ENCODE measurements at places on chromosomes 2 and 18. TPM values are rescaled to one million over a fixed set of nuclear protein-coding genes. Genes with fewer than 3 reads are reported as not detected.
A peak's percentile ranks its signal among the peaks of the same experiment; 100 is the strongest.

Gene ALPP
- total RNA-seq: not detected

Gene SERPINB12
- total RNA-seq: not detected

Gene ZBTB7C
- total RNA-seq: 3.9 TPM

Gene SERPINB8
- total RNA-seq: 1.5 TPM

Gene RAB31
- total RNA-seq: 20.3 TPM

Gene IL36A
- not detected for total RNA-seq

Gene C2orf80
- 12.2 TPM for total RNA-seq

Gene C2orf66
- total RNA-seq: 1.8 TPM

Gene PLEK
- total RNA-seq: 2.7 TPM

DNA sequence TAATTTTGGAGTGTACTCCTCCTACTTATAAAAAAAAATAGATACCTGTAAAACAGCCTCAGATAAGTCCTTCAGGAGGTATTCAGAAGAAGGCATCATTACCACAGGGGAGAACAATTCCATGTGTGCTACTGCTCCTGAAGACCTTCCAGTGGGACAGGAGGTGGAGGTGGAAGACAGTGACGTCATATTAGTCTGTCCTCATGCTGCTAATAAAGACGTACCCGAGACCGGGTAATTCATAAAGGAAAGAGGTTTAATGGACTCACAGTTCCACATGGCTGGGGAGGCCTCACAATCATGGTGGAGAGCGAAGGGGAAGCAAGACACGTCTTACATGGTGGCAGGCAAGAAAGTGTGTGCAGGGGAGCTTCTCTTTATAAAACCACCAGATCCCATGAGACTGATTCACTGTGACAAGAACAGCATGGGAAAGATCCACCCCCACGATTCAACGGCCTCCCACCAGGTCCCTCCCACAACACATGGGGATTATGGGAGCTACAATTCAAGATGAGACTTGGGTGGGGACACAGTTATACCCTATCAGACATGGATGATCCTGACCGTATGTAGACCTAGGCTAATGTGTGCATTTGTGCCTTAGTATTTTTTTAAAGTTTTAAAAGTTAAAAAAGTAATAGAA lies 98.4 kb downstream of the NDUFA10 start:
- DNase-seq: no peak

GRCh38 chr2:233165895-233166661 lies 85.4 kb upstream of the ATG16L1 start:
- peak; percentile 21 for DNase-seq

GRCh38 chr2:216375286-216375685 lies 3.0 kb upstream of the MARCHF4 start:
- no peak for DNase-seq

DNA sequence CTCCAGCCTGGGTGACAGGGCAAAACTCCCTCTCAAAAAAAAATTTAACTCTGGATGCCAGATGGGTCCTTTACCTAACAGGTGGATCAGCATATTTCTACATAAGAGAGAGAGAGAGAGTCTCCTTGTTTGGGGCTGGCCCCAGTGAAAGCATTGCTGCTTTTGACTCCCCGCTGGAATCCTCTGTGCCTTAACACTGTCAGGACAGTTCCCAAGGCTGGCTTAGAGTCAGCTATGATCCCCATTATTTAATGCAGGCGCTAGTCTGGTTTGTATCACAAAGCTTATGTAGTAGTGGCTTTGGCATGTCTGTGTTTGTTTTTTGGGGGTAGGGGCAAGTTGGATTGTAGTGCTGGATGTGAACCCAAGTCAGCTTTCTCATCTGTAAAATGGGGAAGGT lies 9.4 kb downstream of the INPP4A start:
- no peak for DNase-seq

DNA sequence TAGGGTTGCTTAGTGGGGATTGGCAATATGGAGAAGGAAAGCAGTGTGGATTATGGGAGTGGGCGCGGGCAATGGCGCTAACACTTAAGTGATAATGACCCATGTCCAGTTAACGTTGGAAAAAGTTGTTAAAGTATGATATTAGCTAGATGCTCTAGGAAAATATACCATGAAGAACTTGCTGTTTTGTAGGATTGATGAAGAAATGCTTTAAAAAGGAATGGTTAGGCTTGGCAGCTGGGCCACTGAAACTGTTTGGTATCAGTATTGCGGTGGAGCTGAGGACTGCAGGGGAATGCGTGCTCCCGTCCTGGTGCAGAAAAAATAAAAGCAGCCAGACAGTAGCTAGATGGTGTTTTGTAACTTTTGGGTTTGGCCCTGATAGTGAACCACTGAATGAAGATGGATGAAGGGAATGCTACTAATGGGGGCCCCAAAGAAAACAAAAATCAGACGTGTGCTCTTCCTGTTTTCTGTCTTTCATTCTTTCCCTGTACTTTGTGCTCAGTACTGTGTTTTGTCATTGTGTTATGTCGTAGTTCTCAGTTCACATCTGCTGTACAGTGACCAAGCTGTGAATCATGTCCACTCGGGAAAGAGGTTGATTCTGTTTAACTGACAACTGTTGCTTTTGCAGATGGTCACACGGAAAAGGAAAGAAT lies 999 bp downstream of the INSIG2 start:
- DNase-seq: peak; percentile 8

- DNase-seq: no peak
These were observed 4.4 kb downstream of the LIPG start for GRCh38 chr18:49566217-49566770.

DNA sequence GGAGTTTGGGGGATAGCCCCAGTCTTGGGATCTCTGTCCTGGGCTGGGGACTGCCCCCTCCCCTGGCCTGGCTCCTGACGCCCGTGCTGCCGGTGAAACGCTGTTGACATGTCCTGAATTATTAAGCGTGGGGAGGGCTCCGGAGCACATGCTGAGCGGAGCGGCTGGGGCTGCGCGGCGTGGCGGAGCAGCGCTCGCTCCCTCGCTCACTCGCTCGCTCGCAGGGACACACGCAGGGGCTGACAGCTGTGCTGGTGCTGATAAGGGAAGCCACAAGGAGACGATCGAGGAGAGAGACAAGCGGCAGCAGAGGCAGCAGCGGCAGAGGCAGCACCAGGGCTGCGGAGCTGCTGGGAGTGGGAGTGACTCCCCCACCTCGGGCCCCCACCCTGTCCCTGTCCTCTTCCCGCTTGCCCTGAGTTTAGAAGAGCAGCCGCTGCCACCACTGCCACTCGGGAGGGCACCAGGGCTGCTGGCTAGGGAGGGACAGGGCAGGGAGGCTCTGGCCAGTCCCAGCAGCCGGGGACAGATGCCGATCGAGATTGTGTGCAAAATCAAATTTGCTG lies at the start of gene ASIC4:
Gene ASIC4 (plus strand): TSS at position 287 of the 566 bp plus-strand sequence. CDS start 243 bp downstream, at position 530.
- no peak for DNase-seq

DNA sequence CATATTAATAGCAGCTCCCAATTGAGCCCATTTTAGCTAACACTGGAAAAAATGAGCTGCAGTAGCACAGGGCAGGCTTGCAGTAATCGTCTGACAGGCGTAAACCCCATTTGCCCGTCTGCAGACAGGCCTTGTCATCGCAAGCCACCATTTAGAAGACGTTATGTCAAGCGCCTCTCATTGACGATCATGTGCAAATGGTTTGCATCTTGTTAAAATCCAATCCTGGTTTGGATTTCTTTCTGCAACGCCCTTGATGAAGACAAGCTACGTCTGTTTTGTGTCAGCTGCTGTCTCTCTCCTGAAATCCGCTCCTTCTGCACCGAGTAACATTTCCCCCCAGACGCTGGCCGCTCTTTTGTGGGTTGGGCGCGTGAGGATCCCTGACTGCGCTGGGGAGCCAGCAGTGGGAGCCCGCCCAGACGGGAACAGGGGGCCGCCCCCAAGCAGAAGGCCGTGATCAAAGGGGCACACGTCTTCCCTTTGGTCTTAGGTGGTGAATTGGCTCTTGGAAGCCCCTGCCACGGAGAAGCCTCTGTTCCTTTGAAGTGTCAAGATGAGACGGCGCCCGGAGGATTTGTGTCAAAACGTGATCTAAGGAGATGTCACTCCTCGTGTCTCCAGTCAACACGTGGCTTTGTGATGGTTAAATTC lies 84.2 kb upstream of the GPC1 start:
- DNase-seq: no peak

DNA sequence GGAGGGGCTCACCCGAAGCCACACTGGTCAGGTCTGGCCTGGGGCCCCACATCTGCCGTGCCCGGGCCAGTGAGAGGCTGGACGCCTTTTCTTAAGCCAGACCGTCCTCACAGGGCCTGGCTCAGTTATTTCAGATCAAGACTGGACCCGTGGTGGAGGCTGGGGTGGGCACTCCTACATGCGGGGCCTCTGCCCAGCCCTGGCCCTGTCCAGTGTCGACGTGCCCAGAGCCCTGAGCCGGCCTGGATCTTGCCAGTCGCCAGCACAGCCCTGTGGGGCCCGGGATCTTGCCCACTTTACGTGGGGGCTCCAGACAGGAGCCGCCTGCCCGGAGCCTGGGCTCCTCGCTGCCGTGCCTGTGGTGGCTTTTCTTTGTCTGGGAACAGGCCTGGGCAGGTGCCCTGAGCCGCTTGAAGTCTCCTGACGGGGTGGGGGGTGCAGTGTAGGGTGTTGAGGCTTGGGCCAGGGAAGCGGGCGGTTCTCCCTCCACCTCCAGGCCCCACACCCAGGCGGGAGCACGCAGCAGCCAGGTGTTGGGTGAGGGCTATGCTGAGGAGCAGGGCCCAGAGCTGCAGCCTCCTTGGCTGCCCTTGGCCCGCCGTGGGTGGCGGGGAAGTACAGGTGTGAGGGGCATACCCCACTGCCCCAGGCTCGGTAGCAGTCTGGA lies 6.0 kb downstream of the GPC1 start:
- no peak for DNase-seq

DNA sequence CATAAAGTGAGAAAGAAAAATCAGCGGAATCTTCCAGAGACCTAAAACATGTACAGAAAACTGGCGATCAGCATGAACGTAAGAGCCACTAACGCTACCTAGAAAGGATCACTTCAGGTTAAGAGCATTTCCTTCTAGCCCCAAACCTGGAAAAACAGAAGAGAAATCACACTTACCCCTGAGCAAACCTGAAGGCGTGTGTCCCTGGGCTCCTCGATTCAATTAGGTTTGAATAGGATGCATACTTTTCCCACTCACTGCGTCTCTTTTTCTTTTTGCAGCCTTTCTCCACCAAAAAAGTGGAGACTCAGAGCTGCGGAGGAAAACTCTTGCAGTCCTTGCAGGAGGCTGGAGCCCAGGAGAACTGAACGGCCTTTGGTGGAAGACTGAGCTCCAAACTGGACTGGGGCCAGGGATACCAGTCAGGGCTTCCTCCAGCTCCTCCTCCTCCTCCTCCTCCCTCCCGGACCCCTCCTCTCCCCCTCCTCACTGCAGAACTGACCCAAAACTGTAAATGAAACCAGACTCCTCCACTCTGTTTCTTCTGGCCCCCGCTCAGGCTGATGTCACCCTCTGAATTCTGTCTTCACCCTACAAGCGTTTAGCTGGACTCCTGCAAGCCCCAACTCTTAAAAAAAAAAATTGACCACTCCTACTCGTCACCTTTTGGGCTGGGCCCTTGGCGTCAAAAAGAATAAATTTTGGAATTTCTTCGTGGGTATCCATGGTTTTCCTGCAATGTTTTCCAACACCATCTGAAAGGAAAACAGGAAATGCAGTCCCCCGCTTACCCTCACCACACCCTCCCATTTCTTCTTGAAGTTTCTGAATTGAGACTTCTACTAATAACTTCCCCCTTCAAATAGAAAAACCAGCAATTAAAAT lies at the start of gene COL6A3:
Gene COL6A3 (minus strand): TSS at position 388 of the 885 bp plus-strand sequence. CDS start 17,347 bp downstream, outside the sequence.
- DNase-seq: no peak

- no peak for DNase-seq
These were observed 1368.0 kb upstream of the LRRTM1 start for GRCh38 chr2:81672516-81672915.

DNA sequence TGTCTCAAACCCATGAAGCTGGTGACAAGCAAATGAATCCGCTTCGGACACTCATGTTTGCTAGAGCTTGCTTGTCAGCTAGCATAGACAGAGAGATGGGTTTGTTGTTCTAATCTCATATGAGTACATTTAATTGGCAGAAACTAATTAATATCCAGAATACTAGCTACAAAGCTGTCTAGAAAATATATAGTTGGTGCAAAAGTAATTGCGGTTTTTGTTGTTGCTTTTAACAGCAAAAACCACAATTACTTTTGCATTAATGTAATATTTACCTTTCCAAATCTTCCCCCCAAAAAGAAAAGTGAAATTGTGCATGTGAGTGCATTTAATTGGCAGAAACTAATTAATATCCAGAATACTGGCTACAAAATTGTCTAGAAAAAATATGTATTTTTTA lies 1115.2 kb downstream of the TDRD15 start:
- no peak for DNase-seq

- no peak for DNase-seq
These were observed 360.4 kb upstream of the KCNH7 start for GRCh38 chr2:163198972-163199371.

GRCh38 chr2:165825041-165825440 lies 31.0 kb upstream of the GALNT3 start:
- no peak for DNase-seq

GRCh38 chr2:186560254-186560653 lies 29.6 kb upstream of the ITGAV start:
- DNase-seq: no peak

DNA sequence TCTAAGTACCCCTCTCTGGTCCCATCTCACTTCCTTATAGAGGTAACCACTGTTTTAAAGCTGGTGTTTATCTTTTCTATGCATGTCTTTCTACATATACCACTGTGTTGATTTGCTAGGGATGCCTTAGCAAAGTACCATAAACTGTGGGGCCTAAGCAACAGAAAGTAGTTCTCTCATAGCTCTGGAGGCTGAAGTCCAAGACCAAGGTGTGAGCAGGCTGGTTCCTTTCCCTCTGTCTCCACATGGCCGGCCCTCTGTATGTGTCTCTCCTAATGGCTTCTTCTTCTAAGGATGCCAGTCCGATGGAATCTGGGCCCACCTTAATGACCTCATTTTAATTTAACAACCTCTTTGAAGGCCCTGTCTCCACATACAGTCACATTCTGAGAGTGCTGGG lies 40.8 kb upstream of the ROCK2 start:
- no peak for DNase-seq

GRCh38 chr2:64289251-64289650 lies 145.0 kb upstream of the PELI1 start:
- DNase-seq: no peak

DNA sequence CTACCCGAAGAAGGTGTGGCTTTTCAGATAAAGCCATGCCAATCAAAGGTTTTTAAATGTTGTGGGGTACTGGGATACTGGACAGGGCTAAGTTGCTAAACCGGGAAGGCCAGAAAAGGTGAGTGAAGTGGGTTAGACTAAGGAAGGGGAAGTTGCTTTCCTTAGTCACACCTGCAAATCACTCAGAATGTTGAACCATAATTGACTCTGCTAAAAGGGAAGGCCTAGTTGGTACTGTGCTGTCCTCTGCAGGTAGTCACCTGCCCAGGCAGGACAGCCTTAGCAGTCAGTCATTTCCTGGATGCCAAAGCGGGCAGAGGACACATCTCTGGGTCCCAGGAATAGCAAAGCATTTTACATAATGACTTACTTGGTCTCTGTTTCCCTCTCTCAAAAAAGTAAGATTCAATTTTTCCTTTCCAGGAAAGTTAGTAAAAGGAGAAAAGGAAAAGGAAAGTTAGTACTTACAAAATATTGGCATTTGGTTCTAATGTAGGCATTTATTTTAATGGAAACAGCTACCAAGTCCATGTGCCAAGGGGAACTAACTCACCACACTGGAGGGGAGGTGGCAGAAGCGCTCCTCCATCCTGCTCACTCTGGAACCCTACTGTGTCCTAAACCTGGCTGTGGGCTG lies 60.3 kb downstream of the RFTN2 start:
- DNase-seq: no peak

Data from cerebellum (tissue), 4 donors.